ENCODE measurements at places on chromosomes 13 and 19. TPM values are rescaled to one million over a fixed set of nuclear protein-coding genes. Genes with fewer than 3 reads are reported as not detected.

SLC15A1 gene
- not detected for total RNA-seq

MUC16 gene
- total RNA-seq = under 0.01 TPM

MYH14 gene
- not detected for total RNA-seq

CEACAM20 gene
- total RNA-seq = not detected

BST2 gene
- total RNA-seq = 0.77 TPM

FRY gene
- 50.4 TPM for total RNA-seq

ZNF793 gene
- 1.4 TPM for total RNA-seq

GPC6 gene
- 24.1 TPM for total RNA-seq

CACNG8 gene
- under 0.01 TPM for total RNA-seq
